Neural crest cell (in vitro differentiated cells): ENCODE measurements at places on chromosomes 7 and 10. TPM values are rescaled to one million over a fixed set of nuclear protein-coding genes. Genes with fewer than 3 reads are reported as not detected.

GRCh38 chr10:98466861-98467505 lies 20.2 kb upstream of the HPS1 start:
- no peak for DNase-seq

DNA sequence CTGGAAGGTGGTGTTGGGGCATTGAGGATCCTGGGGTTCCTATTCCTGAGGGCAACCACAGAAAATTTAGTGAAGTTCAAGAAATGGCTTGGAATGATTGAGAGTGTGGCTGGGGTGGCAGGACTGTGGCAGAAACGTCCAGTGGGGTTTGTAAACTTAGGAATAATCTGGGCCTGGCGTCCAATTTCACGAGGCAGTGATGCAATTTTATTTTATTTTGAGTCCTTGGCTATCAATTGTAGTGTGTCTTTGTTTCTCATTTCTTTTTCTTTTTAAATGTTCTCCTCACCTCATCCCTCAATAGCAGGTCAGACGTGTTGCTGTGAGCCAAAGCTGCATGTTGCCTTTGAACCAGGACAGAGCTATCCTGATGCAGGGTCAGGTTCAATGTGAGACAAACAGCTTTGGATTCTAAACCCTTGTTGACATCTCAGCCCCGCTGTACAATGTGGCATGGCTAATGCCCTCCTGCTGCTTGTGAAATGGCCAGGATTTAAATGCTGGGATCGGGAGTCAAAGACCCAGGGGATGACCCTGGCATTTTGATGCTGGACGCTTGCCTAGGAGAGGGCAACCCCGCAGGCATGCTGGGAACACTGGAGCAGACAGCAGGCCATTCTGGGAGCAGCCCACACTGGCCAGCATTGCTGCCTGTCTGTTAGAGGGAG lies 64.8 kb downstream of the RBM20 start:
- DNase-seq = no peak

CYP2C19 gene
- total RNA-seq = not detected in 2 replicates

C10orf105 gene
- total RNA-seq = 0.12 and 0.20 TPM in 2 replicates

- no peak for DNase-seq
Measured at GRCh38 chr10:50577681-50578350, 45.9 kb downstream of the SGMS1 start.

DNA sequence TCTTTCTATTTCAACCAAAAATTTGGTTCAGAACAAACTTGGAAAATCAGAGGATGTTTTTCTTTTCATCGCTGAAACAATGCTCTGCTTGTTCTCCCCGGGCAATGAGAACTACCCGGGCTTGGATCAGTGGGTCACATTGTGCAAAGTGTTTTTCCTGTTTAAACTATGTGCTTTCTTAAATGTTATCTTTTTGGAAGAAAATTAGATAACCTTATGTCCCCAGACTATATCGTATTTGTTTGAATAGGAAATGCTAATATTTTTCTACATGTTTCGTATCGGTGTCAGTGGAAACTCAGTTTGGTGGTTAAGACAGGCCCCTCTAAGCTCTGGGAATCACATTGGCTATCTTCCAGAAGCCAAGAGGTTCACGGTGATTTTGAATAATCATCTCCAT lies 319.5 kb upstream of the NFE2L3 start:
- no peak for DNase-seq

- no peak for DNase-seq
Measured at GRCh38 chr10:113041841-113042750, 92.0 kb downstream of the TCF7L2 start.

ZNF679 gene
- total RNA-seq = not detected in 2 replicates

DNA sequence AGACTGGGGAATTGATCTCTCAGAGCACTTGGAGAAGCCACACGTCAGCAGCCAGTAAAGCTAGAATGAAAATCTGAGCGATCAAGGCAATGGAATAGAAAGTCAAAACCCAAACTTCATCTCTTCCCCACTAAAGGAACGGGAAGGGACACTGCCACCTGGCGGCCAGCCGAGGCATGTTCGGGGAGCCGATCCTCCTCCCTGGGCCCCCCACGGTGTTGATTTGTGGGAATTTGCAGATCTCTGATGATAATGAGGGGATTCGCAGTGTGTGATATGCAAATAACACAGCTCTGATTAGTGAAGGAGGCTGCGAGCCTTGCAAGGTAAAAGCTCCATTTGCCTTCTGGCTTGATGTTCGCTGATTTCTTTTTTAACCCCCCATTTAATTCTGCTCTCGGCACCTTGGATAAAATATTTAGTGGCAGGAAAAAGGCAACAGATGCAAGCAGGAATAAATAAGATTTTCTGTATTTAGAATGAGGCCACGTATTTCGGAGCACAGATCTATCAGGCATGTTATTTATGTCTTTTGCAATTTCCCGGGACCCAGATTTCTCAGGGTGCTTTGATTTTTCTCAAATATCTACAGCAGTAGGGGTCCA lies 258.6 kb downstream of the PAXIP1 start:
- DNase-seq = peak; percentile 70

GRCh38 chr7:22549051-22549450 lies 49.1 kb upstream of the STEAP1B start:
- no peak for DNase-seq

NPSR1 gene
- total RNA-seq = not detected in 2 replicates

DNA sequence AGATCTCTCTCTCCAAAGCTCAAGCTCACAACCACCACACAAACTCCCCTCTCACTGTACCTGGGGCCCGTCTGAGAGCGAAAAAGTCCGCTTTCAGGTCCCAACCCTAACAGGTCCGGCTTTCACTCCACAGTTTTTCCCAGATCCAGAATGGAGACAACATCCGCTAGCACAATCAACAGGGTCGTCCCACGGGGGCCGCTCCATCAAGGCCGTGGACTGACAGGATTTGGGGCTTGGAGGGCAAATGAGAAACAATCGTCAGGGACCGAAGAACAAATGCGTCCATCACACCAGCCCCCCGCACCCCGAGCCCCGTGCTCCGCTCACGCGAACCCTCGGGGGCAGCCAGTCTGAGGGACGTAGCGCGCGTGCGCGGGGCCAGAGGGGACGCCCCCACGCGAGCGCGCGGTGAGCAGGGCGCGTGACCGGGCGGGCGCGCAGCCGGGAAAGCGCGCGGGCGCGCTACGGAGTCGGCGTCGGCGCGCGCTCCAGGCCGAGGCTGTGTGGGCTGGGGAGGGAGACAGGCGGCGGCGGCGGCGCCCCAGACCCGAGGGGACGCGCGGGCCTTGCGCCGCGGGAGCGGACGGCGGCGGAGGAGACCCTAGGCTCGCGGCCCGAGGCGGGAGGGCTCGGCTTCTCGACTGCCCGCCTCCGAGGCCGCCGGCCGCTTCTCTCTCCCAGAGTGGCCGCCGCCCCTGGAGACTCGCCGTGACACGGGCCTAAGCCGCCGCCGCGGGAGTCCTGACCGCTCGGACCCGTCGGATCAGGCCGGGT lies at the start of gene SLK:
Gene SLK, plus strand, starts transcription at position 470 of the 777 bp plus-strand sequence. CDS start 606 bp downstream, outside the sequence.
- peak; percentile 70 for DNase-seq

DNA sequence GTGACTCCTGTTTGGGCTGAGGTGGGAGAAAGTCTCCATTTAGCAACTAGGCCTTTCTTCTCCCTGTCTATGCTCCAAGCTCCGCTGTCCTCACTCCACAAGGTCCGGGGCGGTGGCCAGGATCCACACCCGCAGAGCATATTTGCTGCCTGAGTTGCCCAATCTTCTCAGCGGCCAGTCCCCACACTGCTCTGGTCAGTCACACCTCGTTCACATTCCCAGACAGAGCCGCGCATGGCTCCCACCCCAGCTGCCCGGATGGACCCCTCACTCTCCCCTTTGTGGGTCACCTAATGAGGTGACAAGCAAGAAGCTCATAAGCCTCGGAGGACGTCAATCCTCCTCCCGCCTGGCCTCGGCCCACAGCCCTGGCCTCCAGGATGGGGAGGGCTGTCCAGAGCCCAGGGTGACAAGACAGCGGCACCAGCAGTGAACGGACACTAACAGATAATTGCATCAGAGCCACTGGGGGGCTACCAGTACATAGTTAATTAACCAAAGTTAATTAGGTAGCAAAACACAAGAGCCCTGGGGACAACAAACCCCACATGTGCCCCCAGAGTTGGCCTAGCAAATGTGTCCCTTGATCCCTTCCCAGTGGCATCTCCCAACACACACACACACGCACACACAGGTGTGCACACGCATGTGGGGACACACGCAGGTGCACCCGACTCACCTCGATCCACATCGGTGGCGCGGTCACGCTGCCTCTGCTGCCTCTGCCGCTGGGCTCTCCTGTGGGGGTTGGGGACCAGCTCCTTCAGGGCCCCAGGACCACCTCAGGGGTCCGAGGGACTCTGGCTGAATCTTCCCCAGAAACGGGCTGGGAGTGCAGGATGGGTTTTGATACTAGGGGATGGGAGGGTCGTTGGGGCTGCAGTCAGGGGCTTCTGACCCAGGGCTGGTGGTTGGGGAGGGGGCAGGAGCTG lies 11.8 kb downstream of the EPHA1 start:
- DNase-seq = no peak

PIK3AP1 gene
- 0.73 and 1.3 TPM in 2 replicates for total RNA-seq

- DNase-seq = peak; percentile 82
Measured at GRCh38 chr10:73940634-73941221, 29.8 kb downstream of the PLAU start.

DNA sequence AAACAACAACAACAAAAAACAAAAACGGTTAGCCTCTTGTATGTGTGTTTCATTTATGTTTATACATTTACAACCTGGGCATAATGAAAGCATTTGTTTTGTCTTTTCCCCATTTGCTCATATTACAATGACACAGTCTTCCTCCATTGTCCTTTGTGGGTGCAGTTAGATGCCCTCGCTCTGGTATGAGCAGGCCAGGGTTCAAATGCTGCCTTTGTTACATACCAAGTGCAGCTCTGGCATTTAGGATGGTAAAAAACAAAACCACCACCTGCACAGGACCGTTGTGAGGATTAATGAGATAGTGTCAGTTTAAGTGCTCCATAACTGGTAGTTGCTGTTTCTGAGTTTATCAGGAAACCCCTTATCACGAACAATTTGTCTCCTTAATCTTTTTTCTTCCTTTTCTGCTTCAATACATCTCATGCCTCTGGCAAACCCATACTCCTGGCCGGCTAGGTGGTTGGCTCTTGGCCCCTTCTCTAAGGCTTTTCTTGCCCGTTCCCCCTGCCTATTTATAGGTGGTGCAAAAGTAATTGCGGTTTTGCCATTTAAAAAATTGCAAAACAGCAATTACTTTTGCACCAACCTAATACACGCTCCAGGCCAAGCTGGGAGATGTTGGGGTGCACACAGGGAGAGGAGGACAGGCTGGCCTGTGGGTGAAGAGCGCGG lies 18.6 kb upstream of the TMEM225B start:
- no peak for DNase-seq

CRHR2 gene
- 0.18 TPM in 1 of 2 replicates, not detected in the other for total RNA-seq

DNA sequence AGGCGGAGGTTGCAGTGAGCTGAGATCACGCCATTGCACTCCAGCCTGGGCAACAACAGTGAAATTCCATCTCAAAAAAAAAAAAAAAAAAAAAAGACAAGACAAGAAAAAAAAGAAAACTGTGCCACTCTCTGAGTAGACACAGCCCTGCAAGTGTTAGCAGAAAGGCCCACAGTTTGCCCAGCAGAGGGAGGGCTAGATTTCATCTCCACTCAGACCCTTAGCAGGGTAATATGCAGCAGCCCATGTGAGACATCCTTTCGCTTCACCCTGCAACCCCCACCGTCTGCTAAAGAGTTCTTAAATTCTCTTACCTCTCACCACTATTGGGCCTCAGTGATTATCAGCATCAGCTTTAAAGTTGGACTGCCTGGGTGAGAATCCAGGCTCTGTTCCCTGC lies 38.2 kb downstream of the CTNNA3 start:
- no peak for DNase-seq

DNA sequence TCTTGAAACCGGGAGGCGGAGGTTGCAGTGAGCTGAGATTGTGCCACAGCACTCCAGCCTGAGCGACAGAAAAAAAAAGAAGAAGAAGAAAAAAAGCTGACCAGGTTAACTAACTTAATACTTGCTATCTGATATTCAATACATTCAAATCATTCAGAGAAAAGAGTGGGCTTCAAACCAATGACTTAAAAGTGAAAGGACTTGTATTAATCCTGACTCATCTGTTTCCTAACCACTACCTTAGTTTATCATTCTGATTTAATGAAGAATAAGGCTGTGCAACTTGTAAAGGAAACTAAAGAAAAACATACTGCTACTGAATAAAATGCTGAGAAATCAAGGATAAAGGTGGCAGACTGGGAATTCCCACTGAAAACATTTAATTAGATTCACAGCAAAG lies 128.4 kb downstream of the NRBF2 start:
- DNase-seq = no peak

RFC2 gene
- 77.0 and 80.4 TPM in 2 replicates for total RNA-seq

GRCh38 chr10:120950051-120950561 lies 98.9 kb downstream of the WDR11 start:
- DNase-seq = peak; percentile 28

GRCh38 chr7:7486362-7486761 lies 49.3 kb downstream of the COL28A1 start:
- DNase-seq = no peak

DNA sequence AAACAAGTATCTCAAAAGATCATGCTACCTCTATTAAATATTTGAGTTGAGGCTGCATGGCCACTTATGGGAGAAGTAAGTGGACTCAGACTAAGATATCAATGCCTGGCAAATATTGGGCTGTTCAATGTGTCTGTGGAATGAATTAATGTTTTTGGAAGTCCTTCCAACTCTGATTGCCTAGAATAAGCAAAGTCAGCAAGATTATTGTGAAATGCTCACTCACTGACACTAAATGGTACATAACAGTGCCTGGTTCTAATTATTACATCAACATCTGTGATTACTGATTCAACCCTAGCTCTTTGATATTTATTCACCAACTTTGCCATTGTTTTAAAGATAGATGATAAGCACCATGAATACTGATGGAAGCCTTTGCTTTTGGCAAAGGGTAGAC lies 45.5 kb upstream of the HDAC9 start:
- no peak for DNase-seq

IFIT1B gene
- total RNA-seq = not detected in 2 replicates
